ENCODE measurements at places on chromosomes 6 and 20. TPM values are rescaled to one million over a fixed set of nuclear protein-coding genes. Genes with fewer than 3 reads are reported as not detected.

RAMACL gene
- 6.1 TPM for total RNA-seq

CAGE1 gene
- 0.41 TPM for total RNA-seq

TENT5A gene
- total RNA-seq = 2.5 TPM

RNF8 gene
- 28.9 TPM for total RNA-seq

NUS1 gene
- 27.6 TPM for total RNA-seq

TSPO2 gene
- not detected for total RNA-seq

ADGB gene
- total RNA-seq = not detected

SDCBP2 gene
- 14.0 TPM for total RNA-seq

IP6K3 gene
- 3.0 TPM for total RNA-seq

ADAM33 gene
- total RNA-seq = 4.0 TPM

SLC52A3 gene
- total RNA-seq = 3.8 TPM

COL12A1 gene
- 23.8 TPM for total RNA-seq

SNAP25 gene
- total RNA-seq = 2,287 TPM

PLEKHG1 gene
- 38.5 TPM for total RNA-seq

MAS1L gene
- not detected for total RNA-seq

TPBG gene
- total RNA-seq = 15.8 TPM

CASS4 gene
- total RNA-seq = 1.3 TPM

TNF gene
- 0.33 TPM for total RNA-seq

KIAA1755 gene
- 75.6 TPM for total RNA-seq

HLA-DRB5 gene
- 15.0 TPM for total RNA-seq

ASIP gene
- total RNA-seq = not detected

CTCFL gene
- not detected for total RNA-seq

LGSN gene
- total RNA-seq = not detected

SLC35D3 gene
- not detected for total RNA-seq

LY6G6C gene
- not detected for total RNA-seq

IRF4 gene
- not detected for total RNA-seq

ENPP5 gene
- 39.6 TPM for total RNA-seq

ID1 gene
- 22.9 TPM for total RNA-seq

RBBP8NL gene
- total RNA-seq = not detected

MLIP gene
- 118 TPM for total RNA-seq

ID4 gene
- 38.0 TPM for total RNA-seq

BMP5 gene
- not detected for total RNA-seq

MOCS1 gene
- total RNA-seq = 22.7 TPM
